Natural killer cell treated with Interleukin-12 subunit alpha and Interleukin-12 subunit beta and Interleukin-15 and Interleukin-18, amount 100 ng/mL, for 72 hours (primary cell): ENCODE measurements at places on chromosomes 1 and 21. TPM values are rescaled to one million over a fixed set of nuclear protein-coding genes. Genes with fewer than 3 reads are reported as not detected.

The LHX8 gene
- total RNA-seq = not detected

The KRTAP21-2 gene
- not detected for total RNA-seq

DNA sequence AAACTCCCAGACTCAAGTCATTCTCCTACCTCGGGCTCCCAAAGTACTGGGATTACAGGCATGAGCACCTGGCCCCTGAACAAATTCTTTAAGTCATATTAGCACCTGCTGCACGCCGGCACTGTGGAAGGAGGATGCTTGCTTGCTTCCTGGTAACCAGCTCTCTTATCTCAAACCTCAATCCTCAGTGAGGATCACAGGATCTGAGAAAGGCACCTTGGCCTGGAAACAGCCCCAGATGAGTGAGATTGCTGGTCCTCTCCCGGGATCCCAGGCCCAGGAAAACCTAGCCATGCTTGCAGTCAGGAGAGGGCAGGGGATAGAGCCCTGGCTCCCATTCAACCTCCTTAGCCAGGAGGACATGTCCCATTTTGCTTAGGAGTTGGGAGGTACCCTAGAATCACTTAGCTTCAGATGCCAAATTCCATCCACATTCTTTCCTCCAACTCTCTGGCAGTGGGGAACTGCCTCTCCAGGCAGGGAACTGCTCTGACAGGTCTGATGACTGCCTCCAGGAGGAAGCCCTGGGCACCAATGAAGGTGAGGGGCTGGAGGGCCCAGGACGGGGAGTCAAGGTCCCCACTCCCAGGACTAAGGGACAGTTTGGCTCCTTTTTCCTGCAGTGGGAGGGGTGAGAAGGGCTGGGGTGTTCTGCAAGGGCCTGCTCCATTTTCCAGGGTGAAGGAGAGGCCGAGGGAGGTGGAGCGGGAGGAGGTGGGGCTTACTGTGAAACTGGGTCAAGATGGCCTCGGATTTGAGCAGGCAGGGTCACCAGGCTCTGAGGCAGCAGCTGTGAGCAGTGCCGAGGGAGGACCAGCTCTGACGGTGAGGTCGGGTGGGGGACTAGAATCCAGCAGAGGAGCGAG, 9.5 kb downstream of the GPR37L1 start:
- DNase-seq = no peak
- no peaks in the 10 kb centered on the region for H3K4me1 ChIP-seq
- H3K4me3 ChIP-seq = no peak overlapping the region
- no peaks in the 10 kb centered on the region for H3K27me3 ChIP-seq
- no peaks in the 10 kb centered on the region for H3K36me3 ChIP-seq

The HAX1 gene
- 131 TPM for total RNA-seq

The LDLRAD1 gene
- not detected for total RNA-seq

The FCMR gene
- total RNA-seq = 6.8 TPM

The SHE gene
- not detected for total RNA-seq

The NBPF4 gene
- total RNA-seq = not detected

DNA sequence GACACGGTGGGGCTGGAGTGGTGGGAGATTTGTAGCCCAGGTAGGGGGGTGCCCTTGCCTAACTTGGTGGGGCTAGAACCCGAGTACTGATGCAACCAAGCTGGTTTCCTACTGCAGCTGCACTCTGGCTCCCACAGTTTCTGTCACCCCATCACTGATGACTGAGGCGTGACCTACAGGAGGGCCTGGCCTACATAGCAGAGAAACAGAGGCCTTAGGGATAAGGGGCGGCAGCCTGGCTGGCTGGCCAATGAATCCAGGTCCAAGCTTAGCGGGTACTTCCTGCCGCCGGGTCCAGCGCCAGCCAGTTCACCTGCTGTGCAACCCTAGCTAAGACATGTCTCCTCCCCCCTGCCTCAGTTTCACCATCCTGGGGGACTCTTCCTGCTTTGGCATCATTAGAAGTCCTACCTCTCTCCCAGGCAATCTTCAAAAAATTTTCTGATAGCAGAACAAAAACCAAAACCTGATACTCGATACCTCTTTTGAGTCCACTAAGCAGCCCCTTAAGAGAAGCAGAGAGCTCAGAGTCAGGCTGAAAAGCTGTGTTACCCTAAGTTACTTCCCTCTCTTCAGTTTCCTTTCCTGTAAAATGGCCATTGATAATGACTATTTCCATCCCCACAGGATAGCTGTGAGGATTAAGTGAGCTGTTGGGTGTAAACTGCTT, 27.3 kb upstream of the RNF19B start:
- no peak for DNase-seq
- H3K4me1 ChIP-seq = peaks cover 64% of the 10 kb centered on the region
- peak overlapping the region; percentile 64 for H3K4me3 ChIP-seq
- peaks cover 6% of the 10 kb centered on the region for H3K36me3 ChIP-seq

DNA sequence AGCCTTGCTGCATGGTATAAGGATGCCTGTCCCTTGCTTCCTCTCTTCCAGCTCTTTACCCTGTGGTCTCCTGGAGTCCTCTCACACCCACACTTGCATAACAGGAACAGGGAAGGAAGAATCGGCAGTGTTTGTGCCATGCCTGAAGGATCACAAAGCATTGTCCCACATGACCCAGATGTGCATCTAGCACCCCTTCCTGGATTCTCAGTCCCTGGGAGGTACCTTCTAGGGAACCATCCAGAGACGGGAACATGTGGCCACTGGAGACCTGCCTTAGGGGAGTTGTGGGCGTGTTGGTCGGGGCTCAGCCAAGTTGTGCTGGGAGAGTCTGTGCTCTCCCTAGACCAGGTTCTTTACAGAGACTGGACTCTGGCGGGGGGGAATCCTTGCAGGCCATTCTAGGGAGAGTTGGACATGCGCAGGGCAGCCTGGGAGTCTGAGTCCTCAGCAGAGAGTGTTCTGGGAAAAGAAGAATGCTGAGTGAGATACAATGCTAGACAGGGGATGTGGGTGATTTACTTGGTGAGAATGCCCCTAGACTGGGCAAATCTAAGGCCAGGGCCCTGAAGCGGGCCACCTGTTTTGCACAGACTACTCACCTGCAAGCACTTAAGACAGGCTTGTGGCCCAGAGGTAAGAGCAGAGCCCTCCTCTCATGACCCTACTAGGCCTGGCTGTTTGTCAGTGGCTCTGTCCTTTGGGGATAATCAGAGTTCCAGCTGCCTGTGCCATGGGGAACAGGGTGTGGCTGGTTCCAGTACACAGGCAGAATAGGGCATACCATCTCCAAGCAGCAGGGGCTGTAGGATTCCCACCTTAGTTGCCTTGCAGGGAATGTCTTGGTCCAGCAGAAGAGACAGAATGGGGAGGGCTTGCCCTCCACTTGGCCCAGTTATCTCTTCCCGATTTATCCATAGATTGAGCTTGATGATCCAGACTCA, 89.8 kb downstream of the MAN1C1 start:
- no peak for DNase-seq
- no peak overlapping the region for H3K4me3 ChIP-seq
- peaks cover 17% of the 10 kb centered on the region for H3K4me1 ChIP-seq
- H3K27me3 ChIP-seq = peaks cover 15% of the 10 kb centered on the region

The CYP4Z1 gene
- total RNA-seq = not detected

GRCh38 chr1:155940993-155941844, at the start of gene RXFP4:
TSS of gene RXFP4 (plus strand) at chr1:155941638. CDS start at chr1:155941710, 72 bp downstream.
- H3K4me3 ChIP-seq = peak within 1 kb of the TSS; percentile 42
- peaks cover 3% of the 10 kb centered on the region for H3K36me3 ChIP-seq
- DNase-seq = no peak
- H3K27ac ChIP-seq = peak within 1 kb of the TSS; percentile 82
- no peaks in the 10 kb centered on the region for H3K27me3 ChIP-seq

DNA sequence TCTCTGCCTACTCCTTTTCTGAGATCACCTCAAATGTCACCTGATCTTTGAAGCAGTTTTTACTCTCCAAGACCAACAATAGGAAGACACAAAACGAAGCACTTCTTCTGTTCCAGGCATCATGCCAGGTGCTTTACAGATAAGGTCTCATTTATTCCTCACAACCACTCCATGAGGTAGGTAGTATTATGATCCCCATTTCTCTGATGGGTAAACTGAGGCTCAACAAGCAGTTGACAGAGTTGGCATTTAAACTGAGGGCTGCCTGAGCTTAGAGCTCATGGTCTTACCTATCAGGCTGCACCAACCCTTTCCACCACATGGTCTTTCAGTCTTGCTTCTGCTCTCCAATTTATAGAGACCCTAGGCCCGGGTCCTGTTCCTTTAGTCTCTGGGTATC, 147.2 kb upstream of the JUN start:
- no peak overlapping the region for H3K27ac ChIP-seq
- H3K4me3 ChIP-seq = no peak overlapping the region
- H3K36me3 ChIP-seq = no peaks in the 10 kb centered on the region
- H3K4me1 ChIP-seq = peaks cover 29% of the 10 kb centered on the region
- no peak for DNase-seq

The HSPA6 gene
- total RNA-seq = 5.9 TPM

- H3K4me3 ChIP-seq = no peak overlapping the region
- H3K27ac ChIP-seq = no peak overlapping the region
- H3K27me3 ChIP-seq = no peaks in the 10 kb centered on the region
- no peak for DNase-seq
- no peaks in the 10 kb centered on the region for H3K36me3 ChIP-seq
These were observed 1348.4 kb upstream of the B3GALT2 start for GRCh38 chr1:194534784-194535183.

The SERINC2 gene
- total RNA-seq = 0.19 TPM

The AIM2 gene
- total RNA-seq = 6.6 TPM

- H3K4me3 ChIP-seq = no peak overlapping the region
- no peak overlapping the region for H3K27ac ChIP-seq
- no peak for DNase-seq
- H3K36me3 ChIP-seq = peaks cover 6% of the 10 kb centered on the region
- no peaks in the 10 kb centered on the region for H3K27me3 ChIP-seq
These were observed 168.1 kb upstream of the CHRM3 start for GRCh38 chr1:239218301-239218700.

GRCh38 chr21:41520560-41521442, 12.8 kb upstream of the TMPRSS2 start:
- H3K4me1 ChIP-seq = no peaks in the 10 kb centered on the region
- H3K36me3 ChIP-seq = no peaks in the 10 kb centered on the region
- DNase-seq = no peak
- H3K27me3 ChIP-seq = peaks cover 9% of the 10 kb centered on the region
- no peak overlapping the region for H3K4me3 ChIP-seq

The OR2L2 gene
- 0.12 TPM for total RNA-seq

The KCNK1 gene
- not detected for total RNA-seq

DNA sequence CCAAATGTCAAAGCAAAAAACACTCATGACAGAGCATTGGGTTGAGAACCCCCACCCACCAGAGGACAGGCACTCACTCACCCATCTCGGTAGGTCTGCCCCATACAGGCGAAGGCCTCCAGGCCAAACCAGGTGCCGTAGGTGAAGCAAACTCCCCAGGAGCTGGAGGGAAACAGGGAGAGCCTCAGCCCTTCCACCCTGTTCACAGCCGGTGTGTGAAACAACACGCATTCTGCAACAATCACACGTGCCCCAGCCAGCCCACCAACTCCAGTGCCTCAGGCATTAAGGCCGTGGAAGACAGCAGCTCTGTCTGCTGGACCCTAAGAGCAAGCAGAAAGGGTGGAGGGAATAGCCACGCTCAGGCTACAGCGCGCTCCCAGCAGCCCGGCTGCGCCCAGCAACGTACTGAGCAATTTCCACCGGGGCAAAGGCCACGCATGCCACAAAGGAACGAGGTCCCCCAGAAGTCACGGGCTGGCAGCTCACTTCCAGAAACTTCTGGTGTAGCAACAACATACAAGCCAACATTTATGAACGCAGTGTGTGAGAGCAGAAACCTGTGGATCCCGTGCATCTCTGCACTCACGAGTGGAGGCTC, 11.4 kb upstream of the SPATC1L start:
- no peaks in the 10 kb centered on the region for H3K27me3 ChIP-seq
- no peak overlapping the region for H3K4me3 ChIP-seq
- H3K36me3 ChIP-seq = peaks cover 10% of the 10 kb centered on the region
- peaks cover 4% of the 10 kb centered on the region for H3K4me1 ChIP-seq

- H3K27ac ChIP-seq = peak overlapping the region; percentile 66
- H3K27me3 ChIP-seq = peaks cover 9% of the 10 kb centered on the region
- no peak for DNase-seq
- peak overlapping the region; percentile 57 for H3K4me3 ChIP-seq
- H3K4me1 ChIP-seq = peaks cover 23% of the 10 kb centered on the region
- peaks cover 4% of the 10 kb centered on the region for H3K36me3 ChIP-seq
These were observed 302.3 kb upstream of the RUNX1 start for GRCh38 chr21:35351434-35351833.

DNA sequence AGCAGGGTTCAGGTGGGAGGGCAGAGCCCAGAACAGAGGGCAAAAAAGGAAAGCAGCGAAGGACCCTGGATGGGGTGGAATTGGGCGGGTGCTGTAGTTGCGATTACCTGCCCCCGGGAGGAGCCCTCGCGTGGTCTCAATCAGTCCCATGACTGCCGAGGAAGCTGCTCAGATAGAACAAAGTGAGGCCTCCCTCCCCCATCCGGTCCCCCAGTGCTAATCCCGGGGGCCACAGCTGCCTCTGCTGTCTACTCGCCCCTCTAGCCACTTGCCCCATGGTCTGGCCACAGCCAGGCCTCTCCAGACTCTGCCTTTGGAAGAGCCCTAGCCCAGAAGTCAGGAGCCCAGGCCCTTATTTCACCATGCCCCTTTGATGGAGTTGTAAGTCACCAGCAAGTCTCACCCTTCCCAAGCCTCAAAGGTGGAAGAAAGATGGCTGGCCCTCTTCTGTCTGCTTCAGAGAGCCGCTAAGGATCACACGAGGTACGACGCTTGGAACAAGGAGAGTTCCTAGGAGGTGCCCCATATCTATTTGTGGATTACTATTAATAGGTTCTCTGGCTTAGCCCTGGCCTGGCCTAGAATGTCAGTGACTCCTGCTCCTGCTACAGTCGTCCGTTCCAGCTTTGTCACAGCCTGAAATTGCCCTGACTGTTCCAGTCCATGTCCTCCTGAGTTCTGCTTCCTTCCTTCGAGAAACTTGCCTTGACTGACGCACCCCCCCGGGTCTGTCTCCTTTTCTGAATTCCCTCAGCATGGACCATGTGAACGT, 16.4 kb downstream of the ECHDC2 start:
- H3K4me1 ChIP-seq = peaks cover 2% of the 10 kb centered on the region
- H3K36me3 ChIP-seq = no peaks in the 10 kb centered on the region
- DNase-seq = no peak
- H3K27ac ChIP-seq = peak overlapping the region; percentile 51
- no peak overlapping the region for H3K4me3 ChIP-seq
- H3K27me3 ChIP-seq = no peaks in the 10 kb centered on the region
